BJ (cell line): ENCODE measurements at places on chromosomes 6 and 20. TPM values are rescaled to one million over a fixed set of nuclear protein-coding genes. Genes with fewer than 3 reads are reported as not detected.

DNA sequence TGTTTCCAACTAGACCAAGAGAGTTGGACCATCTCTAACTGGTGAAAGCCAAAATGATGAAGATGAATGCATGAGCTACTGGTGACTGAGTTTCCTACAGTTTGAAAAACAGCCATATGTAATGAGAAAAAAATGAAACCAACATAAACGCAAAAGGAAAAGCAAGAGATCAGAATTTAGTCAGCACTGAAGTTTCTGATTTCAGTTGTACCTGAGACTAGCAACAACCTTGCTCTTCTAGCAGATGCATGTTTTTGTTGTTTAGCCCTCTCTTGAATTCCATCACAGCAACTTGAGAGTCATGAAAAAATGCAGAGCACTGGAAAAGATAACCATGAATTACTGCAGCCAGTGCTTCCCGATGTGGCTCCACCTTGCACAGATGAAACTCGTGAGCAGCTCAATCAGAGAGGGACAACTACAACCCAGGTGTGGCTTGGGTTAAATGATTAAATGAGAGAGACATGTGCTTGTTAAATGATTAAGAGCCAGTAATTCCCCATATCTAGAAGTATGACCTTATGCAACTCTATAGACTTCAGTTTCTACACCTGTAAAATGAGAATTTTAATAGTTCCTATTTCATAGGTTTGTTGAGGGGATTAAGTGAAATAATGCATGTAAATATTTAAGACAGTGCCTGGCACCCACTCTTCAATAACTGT is 104.8 kb downstream of the ELOVL4 start:
- DNase-seq = no peak

DNA sequence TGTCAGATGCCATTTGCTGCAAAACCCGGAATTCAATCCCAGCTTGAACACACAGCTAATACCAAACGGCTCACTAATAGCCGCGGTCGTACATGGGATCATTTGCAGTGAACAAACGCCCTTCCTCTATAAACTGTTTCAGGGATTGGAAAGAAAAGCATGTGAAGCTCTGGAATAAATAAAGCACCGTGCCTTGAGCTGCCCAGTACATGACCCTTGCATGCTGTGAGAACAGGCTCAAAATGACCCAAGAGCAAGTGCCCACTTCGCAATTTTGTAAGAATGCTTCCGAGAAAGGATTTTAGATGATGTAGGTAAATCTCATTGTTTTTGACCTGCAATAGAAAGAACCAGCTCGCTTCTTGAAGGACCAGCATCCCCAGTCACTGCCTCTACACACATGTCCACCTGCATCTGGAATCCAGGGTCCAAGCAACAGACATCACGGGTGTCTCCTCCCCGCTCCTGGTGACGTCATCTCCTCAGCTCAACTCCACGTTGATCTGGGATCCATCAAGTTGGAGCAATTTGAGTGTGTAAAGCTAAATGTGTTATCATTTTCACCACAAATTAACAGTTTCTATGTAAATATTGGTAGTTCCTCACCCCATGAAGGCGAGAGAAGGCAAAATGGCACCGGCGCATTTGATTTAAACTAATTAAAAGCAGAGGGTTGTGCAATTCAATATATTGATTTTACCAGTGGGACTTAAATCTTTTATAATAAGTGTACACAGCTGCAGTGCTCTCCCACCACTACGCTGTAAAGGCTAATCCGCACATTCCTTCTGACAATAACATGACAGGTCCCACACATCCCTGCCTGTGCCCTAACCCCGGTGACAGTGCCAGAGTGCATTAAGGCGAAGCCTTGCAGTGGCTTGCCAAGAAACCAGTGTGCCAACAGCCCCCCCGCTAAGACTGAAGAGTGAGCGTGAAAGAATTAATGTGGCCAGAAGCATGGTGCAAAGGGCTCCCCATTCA is 6.2 kb downstream of the BMP7 start:
- DNase-seq = no peak

DNA sequence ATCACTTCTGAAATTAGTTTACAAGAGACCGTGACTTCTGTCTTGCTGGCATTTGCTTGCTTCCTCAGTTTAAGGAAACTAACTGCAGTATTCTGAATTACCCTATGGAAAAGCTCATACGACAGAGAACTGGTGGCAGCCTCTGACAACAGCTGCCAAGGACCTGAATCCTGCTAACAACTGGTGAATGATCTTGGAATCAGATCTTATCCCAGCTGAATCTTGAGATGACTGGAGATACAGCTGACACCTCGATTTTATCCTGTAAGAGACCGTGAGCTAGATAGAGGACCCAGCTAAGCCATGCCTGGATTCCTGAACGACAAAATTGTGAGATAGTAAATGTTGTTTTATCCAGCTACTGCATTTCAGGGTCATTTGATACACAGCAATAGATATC is 202.3 kb downstream of the OGFRL1 start:
- DNase-seq = no peak

GRCh38 chr20:35443003-35443402 is 5.0 kb upstream of the GDF5 start:
- DNase-seq = peak; percentile 59

The SMPDL3A gene
- 6.4 and 10.4 TPM in 2 replicates for polyA plus RNA-seq

The CDC40 gene
- 9.1 and 14.6 TPM in 2 replicates for polyA plus RNA-seq

The LSM14B gene
- 23.5 and 48.2 TPM in 2 replicates for polyA plus RNA-seq

GRCh38 chr20:62387933-62388635 is 1.2 kb downstream of the RPS21 start:
- no peak for DNase-seq

The DDX27 gene
- 26.3 and 31.9 TPM in 2 replicates for polyA plus RNA-seq

DNA sequence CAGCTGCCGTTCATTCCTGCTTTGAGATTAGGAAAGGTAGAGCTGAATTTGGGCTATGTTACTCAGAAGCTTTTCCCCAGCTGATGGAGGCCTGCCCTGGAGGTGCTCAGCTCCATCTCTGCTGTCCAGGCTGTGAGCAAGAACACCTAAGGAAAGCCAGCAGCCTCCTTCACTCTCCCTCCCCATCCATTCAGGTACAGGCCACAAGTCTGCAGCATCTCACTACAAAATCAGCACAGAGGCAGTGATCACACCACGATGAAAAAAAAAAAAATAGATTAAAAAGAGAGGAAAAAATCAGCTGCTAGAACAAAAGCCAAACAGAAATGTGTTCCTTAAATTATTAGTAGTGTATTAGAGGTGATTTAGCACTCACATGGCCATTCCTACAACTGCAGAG is 515.0 kb downstream of the CDH26 start:
- no peak for DNase-seq

DNA sequence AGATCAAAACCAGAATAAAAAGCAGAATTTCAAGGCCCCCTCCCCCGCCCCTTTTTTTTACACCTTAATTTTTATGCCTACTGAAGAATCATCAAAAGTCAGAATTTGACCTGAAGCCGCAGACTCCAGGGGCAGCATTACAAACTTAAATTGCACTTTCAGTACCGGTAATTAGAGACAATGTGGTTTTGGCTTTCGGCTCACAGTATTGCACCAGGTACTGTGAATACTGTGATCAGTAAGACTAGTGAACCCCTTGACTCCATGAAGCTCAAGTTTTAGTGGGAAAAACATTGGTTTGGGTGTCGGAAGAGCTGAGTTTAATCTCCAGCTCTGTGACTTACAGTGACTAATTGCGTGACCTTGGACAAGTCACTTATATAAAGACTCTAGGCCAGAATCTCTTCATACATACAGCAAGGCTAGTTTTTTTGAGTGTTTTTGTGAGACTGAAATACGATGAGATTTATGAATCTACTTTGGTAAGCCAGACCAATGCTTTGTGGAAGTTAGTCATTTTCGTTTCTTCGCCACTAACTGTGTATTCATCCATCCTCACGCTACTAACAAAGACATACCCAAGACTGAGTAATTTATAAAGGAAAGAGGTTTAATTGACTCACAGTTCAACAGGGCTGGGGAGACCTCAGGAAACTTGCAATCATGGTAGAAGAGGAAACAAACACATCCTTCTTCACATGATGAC is 114.7 kb downstream of the SASH1 start:
- no peak for DNase-seq

- DNase-seq = no peak
Observed at GRCh38 chr6:151609146-151609902, 115.5 kb downstream of the CCDC170 start.

GRCh38 chr6:47195011-47195650 is 114.6 kb downstream of the TNFRSF21 start:
- DNase-seq = no peak

- DNase-seq = no peak
Observed at GRCh38 chr20:38997622-38998021, 35.5 kb downstream of the DHX35 start.

DNA sequence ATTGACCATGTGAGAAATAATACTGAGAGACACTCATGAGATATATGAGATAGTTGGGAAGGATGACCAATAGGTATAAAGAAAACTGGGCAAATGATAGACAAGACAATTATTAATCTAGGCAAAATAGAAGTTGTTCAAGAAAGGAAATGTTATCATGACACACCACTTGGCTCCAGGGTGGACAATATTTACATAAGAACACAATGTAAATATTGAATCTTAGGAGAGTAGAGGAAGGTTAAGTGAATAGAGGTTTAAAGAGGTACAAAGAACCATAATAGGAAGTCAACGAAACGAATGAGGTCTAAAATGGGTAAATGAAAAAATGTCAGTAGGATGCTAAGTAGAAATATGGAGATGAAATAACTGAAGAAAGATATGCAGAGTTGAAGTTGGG is 126.5 kb downstream of the MBOAT1 start:
- no peak for DNase-seq

- DNase-seq = no peak
Observed at GRCh38 chr6:164068527-164068926, 654.0 kb downstream of the QKI start.

The SEMG1 gene
- not detected in 2 replicates for polyA plus RNA-seq

- no peak for DNase-seq
Observed at GRCh38 chr6:6588064-6588923, at the start of gene LY86. Gene LY86, plus strand, starts transcription at chr6:6588720. Its CDS starts 15 bp downstream, at chr6:6588735.

DNA sequence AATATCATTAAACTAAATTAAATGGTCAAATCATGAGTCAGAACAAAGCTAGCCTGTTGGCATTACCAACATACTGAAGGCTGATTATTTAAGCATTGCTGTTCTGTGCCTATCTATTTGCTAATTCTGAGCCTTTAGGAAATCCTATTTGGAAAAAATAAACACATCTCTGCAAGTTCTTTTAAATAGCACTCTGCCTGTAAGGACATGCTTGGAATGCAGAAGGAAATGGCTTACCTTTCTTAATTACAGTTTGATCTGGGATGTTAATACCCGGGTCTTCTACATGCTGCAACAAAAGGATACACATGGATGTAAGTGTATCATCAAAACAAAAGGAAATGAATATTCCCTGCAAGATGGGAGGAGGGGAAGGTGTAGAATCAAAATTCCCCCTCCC is 8.3 kb downstream of the TFAP2A start:
- no peak for DNase-seq

- DNase-seq = no peak
Observed at GRCh38 chr6:84825461-84825860, 61.1 kb upstream of the TBX18 start.

The GCNT2 gene
- polyA plus RNA-seq = 0.04 and 0.11 TPM in 2 replicates

GRCh38 chr6:37972994-37973757 is 153.6 kb downstream of the ZFAND3 start:
- DNase-seq = no peak

The HLA-DOB gene
- polyA plus RNA-seq = 0.12 and 0.16 TPM in 2 replicates

The VPS52 gene
- polyA plus RNA-seq = 63.2 and 89.8 TPM in 2 replicates

- no peak for DNase-seq
Observed at GRCh38 chr6:22727710-22728109, 158.3 kb downstream of the HDGFL1 start.

GRCh38 chr6:5811997-5812396 is 194.7 kb downstream of the NRN1 start:
- DNase-seq = no peak

- no peak for DNase-seq
Observed at GRCh38 chr6:9131616-9132015, 696.3 kb upstream of the SLC35B3 start.

DNA sequence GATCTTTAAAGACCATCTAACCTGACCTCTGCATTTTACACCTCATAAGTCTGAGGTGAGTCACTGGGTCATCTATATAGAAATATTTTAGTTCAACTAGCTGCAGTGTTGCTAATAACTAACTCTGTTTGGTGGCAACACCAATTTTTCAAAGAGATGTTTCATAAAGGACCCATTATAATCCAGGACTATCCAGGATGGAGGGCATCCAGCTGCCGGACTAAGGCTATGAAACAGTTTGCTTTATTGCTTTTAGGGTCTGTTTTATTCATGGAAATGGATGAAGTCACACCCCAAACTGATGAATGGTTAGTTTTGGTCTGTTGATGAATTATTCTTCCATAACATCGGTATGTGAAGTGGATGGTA is 204.2 kb upstream of the GMDS start:
- no peak for DNase-seq

The TBC1D20 gene
- 46.1 and 63.7 TPM in 2 replicates for polyA plus RNA-seq

DNA sequence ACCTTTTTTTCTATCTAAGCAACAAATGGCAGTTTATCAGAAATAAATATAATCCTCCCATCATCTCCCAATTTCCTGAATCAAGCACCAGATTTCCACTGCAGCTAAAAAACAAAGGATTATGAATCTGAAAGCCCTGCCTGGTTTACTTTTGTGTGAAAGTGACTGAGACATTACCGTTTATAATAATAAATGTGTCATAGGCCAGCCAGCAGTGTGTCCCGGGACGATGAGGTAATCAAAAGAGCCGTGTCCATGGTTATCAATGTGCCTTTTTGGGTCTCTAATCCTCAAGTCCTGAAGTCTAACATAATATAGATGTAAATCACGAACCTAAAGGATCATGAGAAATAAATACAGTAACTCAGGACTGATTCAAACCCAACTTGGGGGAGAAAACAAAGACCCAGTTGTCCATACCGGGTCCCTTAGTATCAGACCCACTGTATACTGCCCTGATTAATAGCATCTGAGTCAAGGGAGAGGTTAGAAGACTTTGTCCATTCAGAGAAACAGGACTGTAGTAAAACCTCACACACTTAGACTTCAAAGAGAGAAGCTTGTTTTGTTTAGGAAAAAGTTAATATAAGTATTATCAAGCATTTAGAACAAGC is 149.1 kb downstream of the SASH1 start:
- no peak for DNase-seq

DNA sequence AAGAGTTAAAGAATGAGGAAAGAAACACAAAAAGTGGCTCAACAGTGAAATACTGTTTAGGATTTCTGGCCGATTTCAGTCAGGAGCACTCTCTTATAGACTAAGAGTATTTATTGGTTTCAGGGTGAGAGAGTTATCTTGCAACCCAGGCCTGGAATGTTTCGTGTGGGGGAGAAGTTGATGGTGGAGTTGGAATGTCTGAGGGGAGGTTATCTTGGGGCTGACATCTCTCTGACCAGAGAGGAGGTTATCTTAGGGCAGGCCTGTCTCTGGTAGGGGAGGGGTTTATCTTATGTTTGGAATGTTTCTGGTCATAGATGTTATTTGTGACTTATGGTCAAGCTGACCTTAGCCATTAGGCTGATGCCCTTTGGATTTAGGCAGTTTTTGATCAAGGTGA is 80.3 kb downstream of the HTR1B start:
- DNase-seq = no peak

GRCh38 chr6:36724514-36725390 is 27.1 kb downstream of the RAB44 start:
- no peak for DNase-seq

GRCh38 chr6:12110523-12111362 is 98.6 kb downstream of the HIVEP1 start:
- no peak for DNase-seq
